ENCODE measurements at places on chromosomes 6 and 20.

DNA sequence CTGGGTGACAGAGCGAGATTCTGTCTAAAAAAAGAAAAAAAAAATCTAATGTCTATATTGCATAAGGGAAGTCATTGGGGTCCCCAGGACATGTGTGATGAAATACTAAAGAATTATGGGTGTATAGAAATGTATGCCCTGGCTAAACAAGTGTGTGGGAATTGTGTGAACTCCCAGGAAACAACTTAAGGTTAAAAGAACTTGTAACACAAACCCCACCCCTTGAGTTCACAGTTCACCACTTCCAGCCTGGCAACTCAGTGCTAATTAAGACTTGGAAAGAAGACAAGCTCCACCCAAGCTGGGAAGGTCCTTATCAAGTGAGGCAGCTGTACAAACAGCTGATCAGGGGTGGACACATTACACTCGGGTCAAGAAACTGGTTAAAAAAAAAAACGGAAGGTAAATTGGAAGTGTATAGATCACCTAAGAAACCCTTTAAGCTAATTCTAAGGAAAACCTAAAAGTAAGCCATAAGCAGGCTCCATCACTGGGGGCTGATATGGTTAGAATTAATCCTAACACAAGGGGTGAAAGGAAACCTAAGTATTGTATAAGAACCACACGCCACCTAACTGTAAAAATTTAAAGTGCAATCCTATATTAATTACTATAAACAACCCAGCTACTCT, 25.2 kb downstream of the HLA-A start:
- no peak for DNase-seq

GRCh38 chr20:3434232-3434631, 26.8 kb upstream of the DNAAF9 start:
- no peak for DNase-seq

- no peak for DNase-seq
Measured at GRCh38 chr6:158387578-158387977, 75.3 kb downstream of the TULP4 start.

GRCh38 chr6:28408076-28408802, 8.7 kb upstream of the ZSCAN12 start:
- DNase-seq: no peak

GRCh38 chr20:11457488-11457887, 460.2 kb upstream of the BTBD3 start:
- DNase-seq: no peak

- no peak for DNase-seq
Measured at GRCh38 chr6:42720739-42721138, 1.7 kb downstream of the PRPH2 start.

DNA sequence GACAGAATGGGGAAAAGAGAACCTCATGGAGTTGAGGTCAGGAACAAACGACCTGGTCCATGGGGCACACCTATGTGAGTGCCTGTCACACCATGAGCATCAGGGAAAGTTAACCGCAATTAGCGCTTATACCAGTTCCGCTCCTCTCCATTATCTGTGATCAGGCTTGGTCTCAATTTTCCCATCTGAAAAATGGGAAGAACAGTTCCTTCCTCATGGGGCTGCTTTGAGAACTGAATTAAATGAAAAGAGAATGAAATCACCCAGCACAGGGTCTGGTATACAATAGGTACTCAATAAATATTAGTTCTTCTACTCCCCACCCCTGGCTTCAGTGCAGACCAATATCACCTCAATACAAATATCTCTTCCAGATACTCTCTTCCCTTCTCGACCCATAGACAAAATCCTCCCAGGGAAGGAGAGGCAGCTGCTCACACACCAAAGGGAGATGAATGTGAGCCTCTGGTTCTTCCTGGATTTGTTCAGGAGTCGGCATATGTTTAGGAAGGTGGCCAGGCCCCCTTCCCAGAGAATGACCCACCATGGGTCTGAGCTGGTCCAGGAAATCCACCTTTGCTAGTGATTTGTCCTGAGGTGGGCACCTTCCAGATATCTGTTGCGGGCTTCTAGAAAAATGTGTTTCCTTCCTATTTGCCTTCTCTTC, 2.4 kb upstream of the PTGIS start:
- DNase-seq: no peak

DNA sequence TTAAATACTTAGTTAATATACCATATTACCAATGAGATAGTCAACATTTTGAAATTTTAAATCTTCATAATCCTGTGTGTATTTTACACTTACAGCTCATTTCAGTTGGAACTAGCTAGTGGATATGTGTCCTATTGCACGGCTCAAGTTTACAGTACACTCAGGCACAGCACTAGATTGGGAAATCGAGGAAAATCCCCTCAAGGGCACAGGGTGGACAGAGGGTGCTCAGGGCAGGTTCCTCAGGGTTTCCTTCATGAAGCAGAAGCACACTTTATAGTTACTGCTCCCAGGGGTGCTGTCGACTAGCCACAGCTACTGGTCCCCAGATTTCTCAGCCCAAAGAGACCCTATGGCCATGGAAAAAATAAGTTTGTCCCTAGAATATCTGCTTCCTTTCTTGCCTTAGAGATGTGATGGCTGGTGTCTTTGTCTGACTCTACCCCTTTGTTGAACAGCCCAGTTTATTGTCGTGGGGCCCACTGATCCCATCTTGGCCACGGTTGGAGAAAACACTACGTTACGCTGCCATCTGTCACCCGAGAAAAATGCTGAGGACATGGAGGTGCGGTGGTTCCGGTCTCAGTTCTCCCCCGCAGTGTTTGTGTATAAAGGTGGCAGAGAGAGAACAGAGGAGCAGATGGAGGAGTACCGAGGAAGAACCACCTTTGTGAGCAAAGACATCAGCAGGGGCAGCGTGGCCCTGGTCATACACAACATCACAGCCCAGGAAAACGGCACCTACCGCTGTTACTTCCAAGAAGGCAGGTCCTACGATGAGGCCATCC, 1.5 kb downstream of the BTN2A1 start:
- no peak for DNase-seq

DNA sequence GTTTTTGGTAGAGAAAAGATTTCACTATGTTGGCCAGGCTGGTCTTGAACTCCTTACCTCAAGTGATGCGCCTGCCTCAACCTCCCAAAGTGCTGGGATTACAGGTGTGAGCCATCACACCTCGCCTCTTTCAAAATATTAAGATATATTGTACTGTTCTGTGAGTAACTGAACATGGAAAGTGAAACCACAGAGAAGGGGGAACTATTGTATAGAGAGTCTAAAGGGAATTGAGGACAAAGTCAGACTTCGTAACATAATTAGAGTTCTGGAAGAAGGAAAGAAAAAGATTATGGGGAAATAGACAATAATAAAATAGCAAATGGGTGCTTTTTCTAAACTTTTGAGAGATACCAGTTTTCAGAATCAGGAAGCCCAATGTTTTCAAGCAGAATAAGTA, 17.4 kb upstream of the AKAP7 start:
- no peak for DNase-seq

DNA sequence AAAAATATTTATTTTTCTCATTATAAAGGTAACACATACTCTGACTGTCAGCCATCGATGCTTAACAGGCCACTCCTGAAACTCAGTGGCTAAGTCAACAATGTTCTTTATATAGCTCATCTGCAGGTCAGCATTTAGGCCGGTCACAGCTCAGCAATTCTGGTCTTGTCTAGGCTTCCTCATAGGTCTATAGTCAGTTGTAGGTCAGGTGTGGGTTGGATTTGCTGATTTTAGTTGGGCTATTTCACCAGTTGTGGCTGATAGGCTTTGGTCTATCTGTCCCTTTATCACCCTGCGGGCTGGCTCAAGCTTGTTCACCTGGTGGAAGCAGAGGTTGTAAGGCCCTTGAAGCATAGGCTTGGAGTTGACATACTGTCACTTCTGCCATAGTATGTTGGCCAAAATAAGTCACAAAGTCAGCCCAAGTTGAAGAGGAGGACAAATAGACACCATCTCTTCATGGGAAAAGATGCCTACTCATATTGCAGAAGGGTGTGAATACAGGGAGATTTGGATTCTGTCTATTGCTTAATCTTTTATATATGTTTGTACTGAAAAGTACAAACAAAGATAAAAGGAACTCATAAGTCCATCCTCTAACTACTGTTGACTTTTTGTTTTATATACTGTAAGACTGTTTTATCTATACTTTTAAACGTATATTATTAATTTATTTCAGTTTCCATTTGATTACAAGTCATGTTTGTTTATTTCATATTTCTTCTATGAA, 75.0 kb downstream of the BCKDHB start:
- no peak for DNase-seq

GRCh38 chr20:1489764-1490436, 1.3 kb downstream of the SIRPB2 start:
- no peak for DNase-seq

DNA sequence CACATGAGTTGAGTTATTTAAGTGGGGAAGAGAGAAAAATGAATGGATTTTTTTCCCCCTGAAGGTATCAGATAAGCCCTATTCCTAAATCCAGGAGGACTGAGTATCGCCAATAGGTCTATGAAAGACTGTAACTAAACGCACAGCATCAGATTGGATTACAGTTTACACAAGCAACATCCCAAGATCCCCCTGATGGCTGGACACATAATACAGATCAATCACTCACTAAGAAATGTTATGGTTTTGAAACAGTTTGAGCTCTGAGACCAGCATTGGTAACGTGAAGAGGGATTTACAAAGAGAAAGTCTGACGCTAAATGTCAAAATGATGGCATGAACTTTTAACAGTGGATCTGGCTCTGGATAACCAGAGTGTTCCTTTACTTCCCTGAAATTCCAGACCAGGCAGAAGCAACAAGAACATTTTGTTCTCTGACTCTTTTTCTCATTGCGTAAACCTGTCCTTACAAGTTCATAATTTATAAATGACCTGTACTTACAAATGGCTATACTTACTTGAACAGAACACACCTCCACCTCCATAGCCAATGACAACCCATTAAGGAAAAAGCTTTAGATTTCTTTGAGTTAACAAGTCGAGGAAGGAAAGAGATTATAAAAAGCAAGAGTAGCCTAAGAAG, 131.8 kb upstream of the BEND3 start:
- no peak for DNase-seq

- no peak for DNase-seq
Measured at GRCh38 chr6:56890066-56890465, 64.8 kb upstream of the BEND6 start.

DNA sequence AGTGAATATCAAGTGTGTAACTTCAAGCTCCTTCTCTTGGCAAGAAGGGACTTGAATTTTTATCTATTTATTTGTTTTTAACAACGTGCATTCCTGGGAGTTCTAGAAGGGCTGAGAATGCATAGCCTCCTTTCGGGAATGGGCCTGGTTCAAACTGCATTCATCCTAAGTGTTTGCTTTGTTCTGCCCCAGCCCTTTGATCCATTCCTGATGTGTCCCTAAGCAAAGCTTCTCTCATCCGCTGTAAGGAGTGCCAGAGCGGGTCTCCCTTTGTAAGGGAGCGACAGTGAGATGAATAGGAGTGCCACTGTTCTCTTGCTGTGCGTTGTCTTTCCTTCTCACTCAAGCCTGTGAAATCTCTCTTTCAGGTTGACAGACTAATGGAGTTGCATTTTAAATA, 61.0 kb upstream of the VSTM2L start:
- no peak for DNase-seq

- DNase-seq: no peak
Measured at GRCh38 chr6:142714951-142715785, 229.8 kb downstream of the HIVEP2 start.

- peak; percentile 79 for DNase-seq
Measured at GRCh38 chr6:33298773-33299236, at the start of gene RGL2. Gene RGL2, minus strand, starts transcription at chr6:33298942. Its CDS starts 332 bp downstream, at chr6:33298610.

DNA sequence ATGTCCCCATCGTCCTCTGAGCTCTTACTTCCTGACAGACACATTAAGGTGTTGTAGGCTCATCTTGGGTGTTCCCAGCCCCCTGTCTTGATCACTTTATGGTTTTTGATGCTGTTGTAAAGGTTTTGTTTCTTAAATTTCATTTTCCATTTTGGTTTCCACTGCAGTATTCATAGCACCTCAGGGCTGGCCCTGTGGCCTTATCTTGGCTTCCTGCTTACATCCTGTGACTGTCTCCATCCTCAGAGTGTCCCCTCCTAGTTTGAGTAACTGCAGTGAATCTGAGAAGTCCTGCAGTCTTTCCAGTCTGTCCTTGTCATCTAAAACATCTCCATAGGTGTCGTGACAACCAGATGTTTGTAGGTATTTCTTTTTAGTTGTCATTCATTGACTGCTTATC, 50.9 kb downstream of the JARID2 start:
- no peak for DNase-seq

DNA sequence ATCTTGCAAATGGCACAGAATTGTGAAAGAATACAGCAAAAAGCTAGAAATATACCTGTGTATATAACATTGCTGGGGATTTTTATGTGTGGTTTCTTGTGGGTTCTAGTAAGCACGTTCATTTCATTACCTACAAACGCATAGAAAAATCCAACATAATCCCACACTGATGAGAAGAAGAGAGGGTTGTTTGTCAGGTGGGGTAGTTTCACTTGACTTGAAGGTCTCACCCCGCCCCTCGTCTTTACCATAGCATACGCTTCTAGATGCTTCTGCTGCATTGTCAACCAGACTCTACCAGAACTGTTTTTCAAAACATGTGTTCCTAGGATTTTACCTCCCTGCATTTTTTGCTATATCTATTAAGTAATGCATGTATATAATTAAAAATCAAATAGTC, 284.1 kb upstream of the TAB2 start:
- DNase-seq: no peak

DNA sequence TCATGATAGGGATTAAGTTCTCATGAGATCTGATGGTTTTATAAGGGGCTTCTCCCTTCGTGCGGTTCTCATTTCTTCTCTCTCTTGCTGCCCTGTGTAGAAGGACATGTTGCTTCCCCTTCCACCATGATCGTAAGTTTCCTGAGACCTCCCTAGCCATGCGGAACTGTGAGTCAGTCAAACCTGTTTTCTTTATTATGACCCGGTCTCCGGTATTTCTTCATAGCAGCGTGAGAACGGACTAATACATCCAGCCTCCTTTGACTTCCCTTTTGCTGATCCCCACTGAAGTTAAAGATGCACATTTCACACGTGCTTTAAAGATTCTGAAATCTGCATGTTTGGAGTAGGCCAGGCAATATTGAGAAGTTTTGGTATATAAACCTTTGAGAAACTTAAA, 543.1 kb downstream of the PRKN start:
- no peak for DNase-seq

DNA sequence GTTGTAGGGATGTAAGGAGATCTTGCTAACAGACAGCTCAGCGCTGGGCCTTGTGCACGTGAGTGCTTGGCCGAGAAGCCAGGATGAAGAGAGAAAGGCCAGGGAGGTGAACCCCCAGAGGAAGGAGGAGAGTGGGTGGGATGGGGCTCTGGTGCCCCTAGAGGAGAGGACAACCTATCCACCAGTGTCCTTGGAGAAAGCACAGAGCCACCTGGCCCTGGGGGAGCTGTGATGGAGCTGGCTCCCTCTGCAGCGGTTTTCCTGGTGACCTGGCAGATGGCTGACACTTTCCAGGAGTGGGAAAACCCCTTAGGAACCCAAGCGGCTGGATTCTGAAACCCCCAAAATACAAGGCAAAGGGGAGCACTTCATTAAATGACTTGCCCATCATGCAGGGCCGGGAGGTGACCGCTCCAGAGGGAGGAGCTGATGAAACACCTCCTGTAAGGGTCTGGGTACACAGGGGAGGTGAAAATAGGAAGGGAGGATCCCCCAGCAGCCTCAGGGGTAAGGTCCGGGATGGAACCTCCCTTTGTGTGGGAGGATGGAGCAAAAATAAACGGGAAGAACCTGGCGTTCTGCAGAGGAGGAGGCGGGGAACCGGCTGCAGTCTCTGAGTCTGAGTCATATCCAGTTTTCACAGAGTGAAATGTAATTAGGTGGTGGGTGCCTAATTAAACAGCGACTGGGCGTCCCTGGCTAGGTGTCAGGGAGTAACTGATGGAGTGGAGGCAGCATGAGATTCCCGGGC, 80.4 kb downstream of the SULF2 start:
- no peak for DNase-seq

- no peak for DNase-seq
Measured at GRCh38 chr6:21142741-21143140, 450.8 kb upstream of the SOX4 start.
